PC-3 (cell line): ENCODE measurements at places on chromosomes 2 and 18. TPM values are rescaled to one million over a fixed set of nuclear protein-coding genes. Genes with fewer than 3 reads are reported as not detected.

Gene TUBA3E
- not detected in 2 replicates for total RNA-seq

Gene SERPINB13
- total RNA-seq: not detected in 2 replicates

Gene CYTIP
- total RNA-seq: 0.26 TPM in 1 of 2 replicates, not detected in the other

DNA sequence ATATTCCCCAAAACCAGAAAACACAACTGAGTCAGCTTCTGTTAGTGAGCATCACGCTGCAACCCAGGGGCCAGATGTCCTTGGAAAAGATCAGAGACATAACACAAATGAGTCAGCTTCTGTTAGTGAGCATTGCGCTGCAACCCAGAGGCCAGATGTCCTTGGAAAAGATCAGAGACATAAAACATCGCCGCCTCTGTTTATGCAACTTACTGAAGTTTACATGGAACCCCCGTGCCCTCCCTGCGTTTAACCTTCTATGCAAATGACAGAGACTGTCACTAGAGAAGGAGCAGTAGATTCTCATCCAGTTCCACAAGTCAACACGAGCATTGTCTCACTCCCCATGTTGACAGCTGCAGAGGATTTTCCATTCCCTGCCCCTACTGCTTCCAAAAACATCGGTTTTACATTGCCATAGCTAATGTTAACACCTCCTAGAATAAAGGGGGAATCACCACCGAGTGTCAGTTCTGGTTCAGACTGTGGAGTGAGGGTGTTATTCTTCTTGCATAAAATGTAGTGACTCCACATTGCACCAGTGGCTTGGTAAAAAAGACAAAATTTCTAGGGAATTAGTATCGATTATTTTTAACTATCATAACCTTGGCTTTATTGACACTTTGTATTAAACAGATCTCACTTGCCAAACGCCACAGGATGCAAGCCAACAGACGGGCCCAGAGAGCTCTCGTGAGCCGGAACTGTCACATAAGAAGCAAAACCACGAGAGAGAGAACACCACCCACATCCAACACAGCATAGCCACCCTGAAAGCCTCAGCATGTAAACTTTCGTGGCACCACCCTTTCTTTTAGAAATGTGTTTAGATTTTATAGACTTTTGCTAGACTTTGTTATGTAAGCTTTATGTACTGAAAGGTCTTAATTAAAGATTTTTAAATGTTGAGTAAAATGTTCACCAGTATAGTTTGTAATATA, 87.7 kb downstream of the SH3YL1 start:
- H3K4me1 ChIP-seq: peaks cover 30% of the 10 kb centered on the region
- H3K27ac ChIP-seq: no peak overlapping the region
- no peak for DNase-seq
- no peaks in the 10 kb centered on the region for H3K27me3 ChIP-seq
- H3K4me3 ChIP-seq: no peak overlapping the region

GRCh38 chr2:129755786-129756185, 223.7 kb upstream of the RAB6C start:
- H3K27me3 ChIP-seq: peaks cover 26% of the 10 kb centered on the region
- no peak overlapping the region for H3K4me3 ChIP-seq
- no peaks in the 10 kb centered on the region for H3K4me1 ChIP-seq
- no peak overlapping the region for H3K27ac ChIP-seq
- no peaks in the 10 kb centered on the region for H3K36me3 ChIP-seq

GRCh38 chr2:156589381-156590079, 153.4 kb downstream of the GPD2 start:
- DNase-seq: peak; percentile 67
- H3K4me3 ChIP-seq: no peak overlapping the region
- H3K4me1 ChIP-seq: no peaks in the 10 kb centered on the region
- no peak overlapping the region for H3K27ac ChIP-seq
- no peaks in the 10 kb centered on the region for H3K27me3 ChIP-seq

GRCh38 chr18:29753379-29753778, 1289.2 kb downstream of the DSC3 start:
- H3K4me3 ChIP-seq: no peak overlapping the region
- no peaks in the 10 kb centered on the region for H3K4me1 ChIP-seq
- DNase-seq: peak; percentile 43

- no peak for DNase-seq
- no peaks in the 10 kb centered on the region for H3K4me1 ChIP-seq
- no peak overlapping the region for H3K27ac ChIP-seq
- peaks cover 46% of the 10 kb centered on the region for H3K27me3 ChIP-seq
- H3K36me3 ChIP-seq: no peaks in the 10 kb centered on the region
These were observed 226.9 kb upstream of the SMIM21 start for GRCh38 chr18:75654386-75654785.

DNA sequence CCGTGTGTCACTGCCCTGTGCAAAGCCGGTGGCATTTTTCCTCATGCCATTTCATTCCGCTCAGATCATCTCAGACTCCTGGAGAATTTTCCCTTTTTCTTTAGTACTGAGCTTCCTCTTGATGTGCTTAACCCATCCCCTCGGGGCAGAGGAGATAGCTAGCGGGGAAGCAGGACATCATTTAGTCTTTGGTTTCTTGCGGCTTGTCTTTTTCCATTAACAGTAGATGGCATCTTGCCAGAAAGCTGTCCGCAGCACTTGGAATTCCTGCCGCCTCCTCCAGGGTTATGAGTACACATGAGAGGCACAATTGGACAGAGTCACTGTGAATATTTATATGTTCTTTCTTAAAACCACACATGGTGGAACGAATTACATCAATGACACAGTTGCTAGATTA, 226.6 kb downstream of the ALPK2 start:
- H3K36me3 ChIP-seq: peaks cover 3% of the 10 kb centered on the region; the same call in 1 of the 2 replicates
- DNase-seq: peak; percentile 10
- H3K4me1 ChIP-seq: no peaks in the 10 kb centered on the region
- H3K4me3 ChIP-seq: no peak overlapping the region
- no peaks in the 10 kb centered on the region for H3K27me3 ChIP-seq

DNA sequence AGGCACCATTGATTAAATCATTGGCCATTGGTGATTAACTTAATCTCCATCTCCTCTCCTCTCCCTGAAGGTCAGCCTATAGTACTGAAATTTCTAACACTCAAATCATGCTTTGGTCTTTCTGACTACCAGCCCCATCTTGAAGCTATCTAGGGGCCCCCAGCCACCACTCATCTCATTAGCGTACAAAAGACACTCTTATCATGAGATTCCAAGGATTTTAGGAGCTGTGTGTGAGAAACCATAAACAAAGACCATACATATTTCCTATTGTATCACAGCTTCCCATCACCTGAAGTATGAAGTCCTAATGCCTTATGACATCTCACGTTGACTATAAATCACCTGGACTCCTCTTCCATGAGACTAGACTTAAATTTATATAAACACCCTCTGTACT, 94.0 kb upstream of the B3GNT2 start:
- no peak overlapping the region for H3K4me3 ChIP-seq
- no peaks in the 10 kb centered on the region for H3K4me1 ChIP-seq
- no peaks in the 10 kb centered on the region for H3K27me3 ChIP-seq

- DNase-seq: no peak
- no peaks in the 10 kb centered on the region for H3K36me3 ChIP-seq
- H3K27ac ChIP-seq: no peak overlapping the region
- no peak overlapping the region for H3K4me3 ChIP-seq
- no peaks in the 10 kb centered on the region for H3K4me1 ChIP-seq
- H3K27me3 ChIP-seq: no peaks in the 10 kb centered on the region
These were observed 34.3 kb downstream of the GPC1 start for GRCh38 chr2:240469740-240470139.

- no peak overlapping the region for H3K4me3 ChIP-seq
- H3K27ac ChIP-seq: peak overlapping the region; percentile 66
These were observed 60.5 kb downstream of the MAP4K4 start for GRCh38 chr2:101758001-101758400.

GRCh38 chr2:101188683-101189405, 37.7 kb upstream of the TBC1D8 start:
- no peak overlapping the region for H3K27ac ChIP-seq
- H3K27me3 ChIP-seq: no peaks in the 10 kb centered on the region
- 0 out of 2 replicates have a peak, but pooled peaks cover 6% of the 10 kb centered on the region for H3K4me1 ChIP-seq
- DNase-seq: peak; percentile 71
- no peaks in the 10 kb centered on the region for H3K36me3 ChIP-seq

DNA sequence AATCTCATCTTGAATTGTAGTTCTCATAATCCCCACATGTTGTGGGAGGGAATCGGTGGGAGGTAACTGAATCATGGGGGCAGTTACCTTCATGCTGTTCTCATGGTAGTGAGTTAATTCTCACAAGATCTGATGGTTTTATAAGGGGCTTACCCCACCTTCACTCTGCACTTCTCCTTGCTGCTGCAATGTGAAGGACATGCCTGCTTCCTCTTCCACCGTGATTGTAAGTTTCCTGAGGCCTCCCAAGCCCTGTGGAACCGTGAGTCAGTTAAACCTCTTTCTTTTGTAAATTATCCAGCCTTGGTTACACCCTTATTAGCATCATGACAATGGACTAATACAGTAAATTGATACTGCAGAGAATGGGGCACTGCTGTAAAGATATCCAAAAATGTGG, 57.9 kb downstream of the SCN7A start:
- no peaks in the 10 kb centered on the region for H3K4me1 ChIP-seq
- peaks cover 35% of the 10 kb centered on the region for H3K27me3 ChIP-seq
- no peak for DNase-seq
- no peaks in the 10 kb centered on the region for H3K36me3 ChIP-seq
- no peak overlapping the region for H3K27ac ChIP-seq
- H3K4me3 ChIP-seq: no peak overlapping the region

GRCh38 chr2:207144173-207144785, 21.5 kb downstream of the KLF7 start:
- no peaks in the 10 kb centered on the region for H3K36me3 ChIP-seq
- no peak overlapping the region for H3K4me3 ChIP-seq
- H3K27ac ChIP-seq: no peak overlapping the region
- DNase-seq: no peak

- no peak overlapping the region for H3K4me3 ChIP-seq
- DNase-seq: no peak
- no peaks in the 10 kb centered on the region for H3K27me3 ChIP-seq
- no peaks in the 10 kb centered on the region for H3K4me1 ChIP-seq
- no peaks in the 10 kb centered on the region for H3K36me3 ChIP-seq
- H3K27ac ChIP-seq: no peak overlapping the region
These were observed 261.3 kb downstream of the SOX11 start for GRCh38 chr2:5953525-5953924.

DNA sequence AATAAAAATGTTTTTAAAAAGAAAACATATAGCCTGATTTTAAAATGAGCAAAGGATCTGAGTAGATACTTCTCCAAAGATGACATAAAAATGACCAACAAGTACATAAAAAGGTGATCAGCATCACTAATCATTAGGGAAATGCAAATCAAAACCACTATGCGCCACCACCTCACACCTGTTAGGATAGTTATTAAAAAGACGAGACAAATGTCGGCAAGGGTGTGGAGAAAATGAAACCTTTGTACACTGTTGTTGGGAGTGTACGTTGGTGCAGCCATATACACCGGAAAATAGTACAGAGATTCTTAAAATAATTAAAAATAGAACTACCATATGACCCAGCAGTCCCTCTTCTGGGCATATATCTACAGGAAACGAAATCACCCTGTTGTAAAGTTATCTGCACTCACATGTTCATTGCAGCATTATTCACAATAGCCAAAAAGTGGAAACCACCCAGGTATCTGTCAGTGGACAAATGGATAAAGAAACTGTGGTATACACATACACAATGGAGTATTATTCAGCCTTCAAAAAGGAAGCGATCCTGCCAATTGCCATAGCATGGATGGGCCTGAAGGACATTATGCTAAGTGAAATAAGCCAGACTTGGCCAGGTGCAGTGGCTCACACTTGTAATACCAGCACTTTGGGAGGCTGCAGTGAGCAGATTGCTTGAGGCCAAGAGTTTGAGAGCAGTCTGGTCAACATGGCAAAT, 91.6 kb downstream of the PRKRA start:
- no peak overlapping the region for H3K27ac ChIP-seq
- H3K36me3 ChIP-seq: no peaks in the 10 kb centered on the region
- H3K27me3 ChIP-seq: no peaks in the 10 kb centered on the region
- no peak for DNase-seq
- H3K4me3 ChIP-seq: no peak overlapping the region

GRCh38 chr2:66408905-66409304, 26.0 kb upstream of the MEIS1 start:
- DNase-seq: peak; percentile 9
- no peaks in the 10 kb centered on the region for H3K36me3 ChIP-seq
- no peak overlapping the region for H3K4me3 ChIP-seq
- H3K27ac ChIP-seq: no peak overlapping the region
- H3K27me3 ChIP-seq: peaks cover 39% of the 10 kb centered on the region

GRCh38 chr18:42363446-42364441, 408.7 kb downstream of the PIK3C3 start:
- no peak overlapping the region for H3K4me3 ChIP-seq
- no peaks in the 10 kb centered on the region for H3K27me3 ChIP-seq
- H3K36me3 ChIP-seq: no peaks in the 10 kb centered on the region
- no peak overlapping the region for H3K27ac ChIP-seq

DNA sequence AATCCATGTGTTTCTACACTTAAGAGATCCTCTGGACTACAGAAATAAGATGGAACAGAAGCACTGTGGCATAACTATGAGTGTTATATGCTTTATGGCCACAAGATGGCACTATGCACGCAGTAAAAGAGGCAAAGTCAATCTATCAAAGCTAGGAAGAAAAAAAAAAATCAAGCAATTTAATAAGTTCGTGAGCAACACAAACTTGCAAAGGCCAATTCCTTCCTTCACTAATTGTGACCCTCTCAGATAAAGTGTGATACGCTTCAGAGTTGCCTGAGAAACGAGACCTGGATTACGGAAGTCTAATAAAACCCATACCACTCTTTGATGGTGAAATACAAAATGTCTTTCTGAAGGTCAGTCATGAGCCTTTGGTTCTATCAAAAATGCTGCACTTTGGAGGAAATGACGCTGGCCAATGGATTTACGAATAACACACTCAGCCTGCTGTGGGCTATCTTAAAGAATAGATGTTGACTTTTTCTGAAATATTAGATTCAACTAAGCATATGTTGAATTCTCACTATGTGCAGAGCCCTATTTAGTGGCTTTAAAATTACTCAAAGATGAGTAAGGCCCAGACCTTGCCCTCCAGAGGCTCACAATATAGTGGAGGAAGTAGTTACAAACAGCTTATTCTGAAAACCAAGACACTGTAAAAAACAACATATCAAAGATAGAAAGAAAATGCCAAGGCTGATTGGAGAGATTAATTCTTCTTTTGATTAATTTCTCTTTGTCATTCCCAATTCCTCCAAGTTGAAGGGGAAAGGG, 35.5 kb upstream of the TTR start:
- peak; percentile 64 for DNase-seq
- H3K36me3 ChIP-seq: no peaks in the 10 kb centered on the region
- no peaks in the 10 kb centered on the region for H3K27me3 ChIP-seq
- peaks cover 7% of the 10 kb centered on the region; the same call in 1 of the 2 replicates for H3K4me1 ChIP-seq
- no peak overlapping the region for H3K27ac ChIP-seq

DNA sequence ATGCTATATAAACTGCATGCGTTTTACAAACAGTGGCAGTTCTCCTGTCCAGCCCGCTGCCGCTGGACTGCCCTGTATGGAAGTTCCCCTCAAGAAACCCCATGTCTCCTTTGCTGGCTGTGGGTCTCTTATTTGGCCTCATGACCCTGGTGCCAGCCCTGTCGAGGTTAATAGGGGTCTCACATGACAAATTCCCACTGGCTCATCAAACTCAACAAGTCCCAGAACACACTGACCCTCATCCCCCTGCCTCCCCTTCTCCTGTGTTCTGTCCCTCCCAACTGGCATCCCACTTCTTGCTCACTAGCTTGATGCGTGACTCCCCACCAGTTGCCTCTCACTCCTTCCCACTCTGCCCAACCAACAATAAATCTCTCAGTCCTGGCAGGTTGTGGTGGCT, 137.6 kb upstream of the HS6ST1 start:
- no peak for DNase-seq
- H3K4me3 ChIP-seq: no peak overlapping the region
- H3K4me1 ChIP-seq: no peaks in the 10 kb centered on the region
- no peak overlapping the region for H3K27ac ChIP-seq
